ENCODE measurements at places on chromosomes 4 and X. TPM values are rescaled to one million over a fixed set of nuclear protein-coding genes. Genes with fewer than 3 reads are reported as not detected.

DNA sequence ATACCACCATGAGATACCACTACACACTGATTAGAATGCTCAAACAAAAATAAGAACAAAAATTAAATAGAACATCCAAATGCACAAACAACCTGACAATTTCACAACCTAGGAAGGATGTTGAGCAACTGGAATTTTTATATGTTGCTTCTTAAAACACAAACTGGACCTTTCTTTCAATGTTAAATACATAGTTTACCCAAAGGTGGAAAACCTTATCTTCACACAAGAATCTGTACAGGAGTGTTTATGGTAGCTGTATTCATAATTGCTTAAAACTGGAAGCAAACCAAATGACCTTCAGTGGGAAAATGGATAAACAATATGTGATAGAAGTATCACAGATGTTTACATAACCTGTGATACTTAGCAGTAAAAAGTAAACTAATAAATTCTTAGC, 573.8 kb downstream of the MAGEB5 start:
- no peaks in the 10 kb centered on the region for H3K36me3 ChIP-seq
- H3K4me3 ChIP-seq: no peak overlapping the region
- H3K4me1 ChIP-seq: no peaks in the 10 kb centered on the region
- H3K27me3 ChIP-seq: no peaks in the 10 kb centered on the region
- H3K27ac ChIP-seq: no peak overlapping the region
- no peak for DNase-seq

GRCh38 chr4:26194764-26195163, 126.0 kb upstream of the RBPJ start:
- H3K27ac ChIP-seq: no peak overlapping the region
- no peaks in the 10 kb centered on the region for H3K27me3 ChIP-seq
- DNase-seq: no peak

Gene RTL5
- total RNA-seq: 8.2 TPM

DNA sequence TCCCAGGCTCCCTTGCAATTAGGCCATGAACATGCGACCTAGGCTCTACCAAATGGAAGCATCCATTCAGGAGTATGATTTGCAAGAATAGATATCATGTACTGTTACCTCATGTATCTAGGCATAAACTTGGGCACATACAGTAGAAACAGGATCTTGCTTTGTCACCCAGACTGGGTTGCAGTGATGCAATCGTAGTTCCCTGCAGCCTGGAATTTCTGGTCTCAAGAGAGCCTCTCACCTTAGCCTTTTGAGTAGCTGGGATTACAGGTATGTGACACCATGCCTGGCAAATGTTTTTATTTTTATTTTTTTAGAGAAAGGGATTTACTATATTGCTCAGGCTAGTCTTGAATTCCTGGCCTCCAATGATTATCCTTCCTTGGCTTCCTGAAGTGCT, 994.2 kb downstream of the ADGRL3 start:
- H3K27ac ChIP-seq: no peak overlapping the region
- no peak overlapping the region for H3K4me3 ChIP-seq
- no peaks in the 10 kb centered on the region for H3K36me3 ChIP-seq
- H3K27me3 ChIP-seq: no peaks in the 10 kb centered on the region
- H3K4me1 ChIP-seq: no peaks in the 10 kb centered on the region

GRCh38 chr4:169079942-169080827, 70.1 kb upstream of the CBR4 start:
- H3K27ac ChIP-seq: peak overlapping the region; percentile 92
- H3K4me3 ChIP-seq: no peak overlapping the region
- H3K27me3 ChIP-seq: no peaks in the 10 kb centered on the region
- no peaks in the 10 kb centered on the region for H3K36me3 ChIP-seq
- DNase-seq: no peak

DNA sequence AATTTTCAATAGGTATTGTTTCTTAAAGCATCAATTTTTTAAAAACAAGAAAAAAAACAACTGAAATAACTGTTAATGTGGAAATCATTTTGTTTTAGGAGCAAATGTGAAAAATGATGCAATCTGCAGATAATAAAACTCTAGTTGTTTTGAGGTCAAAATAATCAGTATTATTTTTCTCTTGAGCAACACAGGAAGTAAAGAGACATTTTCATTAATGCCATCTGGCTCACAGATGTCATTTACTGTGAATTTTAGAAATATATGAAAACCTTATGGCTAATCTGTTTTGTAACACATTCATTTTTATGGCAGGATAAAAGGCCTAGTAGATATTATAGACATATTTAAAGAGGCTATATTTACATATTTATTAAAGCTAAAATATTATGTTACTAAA, 141.6 kb downstream of the PCDH18 start:
- H3K4me1 ChIP-seq: no peaks in the 10 kb centered on the region
- no peak overlapping the region for H3K4me3 ChIP-seq
- peak; percentile 48 for DNase-seq
- no peaks in the 10 kb centered on the region for H3K27me3 ChIP-seq

Gene SFRP2
- total RNA-seq: 25.6 TPM

DNA sequence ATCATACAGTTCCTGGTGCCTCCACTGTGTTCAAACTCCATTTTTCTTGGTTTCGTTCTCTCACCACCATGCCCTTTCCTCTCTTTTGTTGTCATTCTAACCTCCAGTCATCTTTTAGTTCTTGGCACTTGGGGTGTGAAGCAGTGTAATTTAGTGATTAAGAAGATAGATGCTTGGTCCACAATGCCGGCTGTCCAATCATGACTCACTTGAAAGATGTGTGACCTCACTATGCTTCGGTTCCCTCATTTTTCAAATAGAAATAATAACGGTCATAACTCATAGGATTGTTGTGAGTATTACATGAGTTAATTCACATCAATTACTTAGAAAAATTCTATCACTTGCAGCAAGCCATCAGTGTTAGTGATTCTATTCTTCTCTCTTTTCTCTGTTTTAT, 327.8 kb downstream of the ADGRL3 start:
- peaks cover 3% of the 10 kb centered on the region for H3K4me1 ChIP-seq
- H3K27me3 ChIP-seq: no peaks in the 10 kb centered on the region
- DNase-seq: no peak
- H3K27ac ChIP-seq: no peak overlapping the region

DNA sequence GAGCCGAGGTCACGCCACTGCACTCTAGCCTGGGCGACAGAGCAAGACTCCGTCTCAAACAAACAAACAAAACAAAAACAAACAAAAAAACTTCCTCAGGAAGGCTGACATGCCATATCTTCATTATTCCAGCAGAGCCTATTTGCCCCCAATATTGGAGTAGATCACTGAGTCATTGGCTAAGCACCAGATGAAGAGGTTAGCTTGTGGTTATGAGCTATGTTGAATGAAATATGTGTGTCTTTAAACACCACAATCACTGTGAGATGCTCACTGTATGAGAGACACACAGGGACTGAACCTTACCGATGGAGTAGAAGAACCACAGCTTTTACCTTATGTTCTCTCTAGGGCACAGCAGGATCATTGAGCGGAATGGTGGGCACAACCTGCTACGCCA, 122.1 kb upstream of the EOLA2 start:
- no peak overlapping the region for H3K4me3 ChIP-seq
- no peak for DNase-seq
- no peaks in the 10 kb centered on the region for H3K36me3 ChIP-seq
- no peak overlapping the region for H3K27ac ChIP-seq
- no peaks in the 10 kb centered on the region for H3K4me1 ChIP-seq

Gene RTL3
- total RNA-seq: 0.10 TPM

Gene PDZD4
- 49.2 TPM for total RNA-seq

Gene TMEM271
- 4.4 TPM for total RNA-seq

Gene RIBC1
- total RNA-seq: 1.8 TPM

Gene HSFX2
- 0.89 TPM for total RNA-seq

DNA sequence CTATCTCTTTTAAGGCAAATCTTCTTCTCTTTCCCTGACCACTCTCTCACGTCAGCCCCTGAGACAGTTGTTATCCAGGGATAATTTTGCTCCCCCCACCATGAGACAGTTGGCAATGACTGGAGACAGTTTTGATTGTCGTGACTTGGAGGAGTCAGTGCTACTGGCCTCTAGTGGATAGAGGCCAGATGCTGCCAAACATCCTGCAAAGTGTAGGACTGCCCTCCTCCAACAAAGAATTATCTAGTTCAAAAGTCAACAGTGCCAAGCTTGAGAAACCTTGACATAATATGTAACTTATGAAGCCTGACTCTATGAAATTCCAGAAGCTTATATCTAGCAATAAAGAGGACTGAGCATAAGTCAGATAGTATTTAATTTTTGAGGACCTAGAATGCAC, 502.1 kb upstream of the IGFBP7 start:
- H3K36me3 ChIP-seq: no peaks in the 10 kb centered on the region
- H3K4me3 ChIP-seq: no peak overlapping the region

GRCh38 chrX:50691820-50692219, 122.2 kb downstream of the SHROOM4 start:
- peaks cover under 1% of the 10 kb centered on the region for H3K27me3 ChIP-seq
- H3K27ac ChIP-seq: no peak overlapping the region
- no peak overlapping the region for H3K4me3 ChIP-seq
- H3K4me1 ChIP-seq: no peaks in the 10 kb centered on the region
- DNase-seq: peak; percentile 56

Gene BGN
- total RNA-seq: 40.2 TPM

Gene CXCL13
- 0.20 TPM for total RNA-seq

Gene TAF7L
- total RNA-seq: 0.72 TPM

GRCh38 chrX:95044331-95044730, 1370.3 kb downstream of the FAM133A start:
- no peak overlapping the region for H3K4me3 ChIP-seq
- no peaks in the 10 kb centered on the region for H3K4me1 ChIP-seq
- no peak for DNase-seq

Gene HERC5
- 6.8 TPM for total RNA-seq

DNA sequence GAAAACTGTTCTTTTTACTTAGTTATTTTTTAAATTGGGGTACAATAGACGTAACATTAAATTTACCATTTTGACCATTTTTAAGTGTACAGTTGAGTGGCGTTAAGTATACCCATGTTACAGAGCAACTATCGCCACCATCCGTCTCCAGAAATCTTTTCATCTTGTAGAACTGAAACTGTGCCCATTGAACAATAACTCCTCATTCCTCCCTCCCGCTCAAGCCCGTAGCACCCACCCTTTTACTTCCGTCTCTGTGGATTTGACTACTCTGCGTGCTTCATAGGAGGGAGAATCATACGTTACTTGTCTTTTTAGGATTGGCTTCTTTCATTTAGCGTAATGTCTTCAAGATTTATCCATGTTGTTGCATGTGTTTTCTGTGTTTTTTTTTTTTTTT, 55.3 kb downstream of the TMEM131L start:
- no peak overlapping the region for H3K27ac ChIP-seq
- no peaks in the 10 kb centered on the region for H3K27me3 ChIP-seq
- peaks cover 2% of the 10 kb centered on the region for H3K4me1 ChIP-seq
- H3K4me3 ChIP-seq: no peak overlapping the region

GRCh38 chr4:88938138-88938537, 118.8 kb downstream of the FAM13A start:
- no peak overlapping the region for H3K27ac ChIP-seq
- H3K27me3 ChIP-seq: no peaks in the 10 kb centered on the region
- no peaks in the 10 kb centered on the region for H3K36me3 ChIP-seq
- no peak overlapping the region for H3K4me3 ChIP-seq
- H3K4me1 ChIP-seq: no peaks in the 10 kb centered on the region

Gene SPATA18
- total RNA-seq: 5.9 TPM

Gene GATA1
- total RNA-seq: 0.39 TPM

DNA sequence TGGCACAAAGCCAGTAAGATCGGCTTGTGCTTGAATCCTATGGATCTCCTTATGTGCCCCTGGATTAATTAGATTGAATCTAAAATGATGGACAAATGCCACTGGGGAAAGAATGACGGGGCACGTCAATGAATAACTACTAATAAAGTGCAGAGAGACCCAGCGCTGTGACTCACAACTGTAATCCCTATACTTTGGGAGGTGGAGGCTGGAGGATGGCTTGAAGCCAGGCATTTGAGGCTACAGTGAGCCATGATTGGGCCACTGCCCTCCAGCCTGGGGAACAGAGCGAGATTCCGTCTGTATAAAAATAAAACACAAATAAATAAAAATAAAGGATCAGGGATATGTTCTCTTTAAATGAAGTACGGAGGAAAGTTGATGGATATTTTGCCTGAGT, 179.4 kb downstream of the DCHS2 start:
- H3K4me3 ChIP-seq: no peak overlapping the region
- H3K27ac ChIP-seq: no peak overlapping the region
- H3K27me3 ChIP-seq: no peaks in the 10 kb centered on the region
- H3K36me3 ChIP-seq: no peaks in the 10 kb centered on the region
- H3K4me1 ChIP-seq: no peaks in the 10 kb centered on the region
- DNase-seq: no peak

Gene CXorf65
- total RNA-seq: not detected

GRCh38 chrX:131801066-131801465, 222.0 kb upstream of the STK26 start:
- DNase-seq: peak; percentile 20
- no peak overlapping the region for H3K27ac ChIP-seq
- no peaks in the 10 kb centered on the region for H3K36me3 ChIP-seq
- peaks cover 14% of the 10 kb centered on the region for H3K27me3 ChIP-seq

- peak overlapping the region; percentile 96 for H3K27ac ChIP-seq
- peak overlapping the region; percentile 84 for H3K4me3 ChIP-seq
- H3K4me1 ChIP-seq: no peaks in the 10 kb centered on the region
- no peak for DNase-seq
- no peaks in the 10 kb centered on the region for H3K27me3 ChIP-seq
- H3K36me3 ChIP-seq: no peaks in the 10 kb centered on the region
Observed at GRCh38 chr4:55547918-55548317, 1.2 kb upstream of the CLOCK start.

Measured in spinal cord (tissue), 10 donors.